NCI-H1092 treated with DMSO at 0.1 percent for 48 hours (cell line): ENCODE measurements at places on chromosomes 3 and 15.
A peak's percentile ranks its signal among the peaks of the same experiment; 100 is the strongest.

DNA sequence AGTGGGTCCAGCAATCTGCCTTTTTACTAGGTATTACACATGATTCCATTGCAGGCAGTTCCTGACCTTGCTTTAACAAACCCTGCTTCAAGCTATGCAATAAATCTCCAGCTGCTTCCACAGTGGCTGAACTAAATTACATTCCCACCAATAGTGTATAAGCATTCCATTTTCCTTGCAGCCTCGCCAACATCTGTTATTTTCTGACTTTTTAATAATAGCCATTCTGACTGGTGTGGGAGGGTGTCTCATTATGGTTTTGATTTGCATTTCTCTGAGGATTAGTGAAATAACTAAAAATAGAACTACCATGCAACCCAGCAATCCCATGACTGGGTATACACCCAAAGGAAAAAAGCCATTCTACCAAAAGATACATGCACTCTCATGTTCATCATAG, 36.4 kb upstream of the DNAJC13 start:
- no peak for DNase-seq

DNA sequence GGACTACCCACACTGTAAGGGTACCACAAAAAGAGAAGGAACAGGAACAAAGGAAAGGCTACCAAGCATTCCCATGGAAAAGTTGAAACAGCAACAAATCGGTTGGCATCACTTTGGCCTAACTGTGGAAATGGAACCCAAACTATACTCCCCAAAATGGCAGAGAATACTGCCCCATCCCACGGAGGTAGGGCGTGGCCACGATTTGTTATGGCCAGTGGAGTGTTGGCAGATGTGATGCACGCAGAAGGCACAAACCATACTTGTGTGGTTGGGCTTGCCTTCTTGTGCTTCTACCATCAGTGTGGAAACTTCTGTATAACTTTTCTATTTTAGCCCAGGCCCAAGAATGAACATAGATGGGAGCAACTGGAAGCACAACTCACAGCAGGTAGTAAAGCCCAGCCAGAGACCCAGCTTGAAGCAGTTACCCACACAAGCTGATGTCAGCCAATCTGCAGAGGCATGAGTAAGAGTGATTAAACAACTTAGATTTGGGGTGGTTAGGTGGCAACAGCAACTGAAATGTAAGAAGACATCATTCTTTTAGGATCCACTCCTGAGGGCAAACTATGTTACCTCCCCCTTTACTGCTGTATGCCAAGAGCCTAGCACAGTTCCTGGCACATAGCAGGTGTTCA, 64.1 kb downstream of the BTD start:
- DNase-seq, result no peak

DNA sequence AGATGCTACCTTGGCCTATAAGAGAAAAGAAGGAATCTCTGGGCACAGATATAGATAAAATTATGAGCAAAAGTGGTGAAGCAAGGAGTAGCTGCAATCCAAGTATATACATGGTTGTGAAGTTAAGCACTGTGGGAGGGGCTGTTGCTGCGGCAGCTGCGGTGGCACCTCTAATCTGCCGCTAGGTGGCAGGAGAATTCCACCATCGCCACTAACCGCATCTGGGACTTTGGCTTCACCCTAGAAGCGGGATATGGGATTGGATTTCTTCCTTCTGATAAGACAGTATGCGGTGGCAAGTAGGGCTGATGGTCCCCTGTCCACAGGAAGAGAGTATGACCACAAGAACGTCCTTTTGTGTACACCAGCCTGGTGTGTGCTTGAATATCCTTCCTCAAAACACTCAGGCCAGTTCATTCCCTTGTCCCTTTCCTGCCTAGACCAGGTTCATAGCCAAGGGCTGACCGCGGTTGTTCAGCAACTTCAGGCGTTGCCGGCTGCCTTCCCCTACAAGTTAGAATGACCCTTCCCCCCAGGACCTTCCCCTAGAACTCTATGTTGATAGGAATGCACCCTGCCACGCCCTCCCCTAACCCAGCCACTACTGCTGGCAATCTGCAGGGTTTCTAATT, 5.1 kb downstream of the MAGEL2 start:
- DNase-seq, result peak; percentile 51

DNA sequence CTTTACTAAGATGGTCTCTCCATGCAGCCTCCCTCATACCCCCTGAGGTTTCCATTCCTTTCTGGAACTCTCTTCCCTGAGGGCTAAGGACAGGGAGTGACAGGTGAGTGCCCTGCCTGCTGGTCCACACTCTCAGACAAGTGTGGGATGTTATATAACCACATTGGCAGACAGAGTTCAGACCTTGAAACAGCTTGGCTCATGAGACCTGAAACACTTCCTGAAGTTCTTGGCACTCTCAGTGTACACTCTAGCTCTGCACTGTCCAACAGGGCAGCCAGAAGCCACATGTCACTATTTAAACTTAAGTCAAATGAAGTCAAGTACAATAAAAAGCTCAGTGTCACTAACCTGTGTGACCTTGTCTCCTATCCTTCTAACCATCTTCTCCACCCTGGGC, 188.5 kb downstream of the ZNF621 start:
- no peak for DNase-seq

DNA sequence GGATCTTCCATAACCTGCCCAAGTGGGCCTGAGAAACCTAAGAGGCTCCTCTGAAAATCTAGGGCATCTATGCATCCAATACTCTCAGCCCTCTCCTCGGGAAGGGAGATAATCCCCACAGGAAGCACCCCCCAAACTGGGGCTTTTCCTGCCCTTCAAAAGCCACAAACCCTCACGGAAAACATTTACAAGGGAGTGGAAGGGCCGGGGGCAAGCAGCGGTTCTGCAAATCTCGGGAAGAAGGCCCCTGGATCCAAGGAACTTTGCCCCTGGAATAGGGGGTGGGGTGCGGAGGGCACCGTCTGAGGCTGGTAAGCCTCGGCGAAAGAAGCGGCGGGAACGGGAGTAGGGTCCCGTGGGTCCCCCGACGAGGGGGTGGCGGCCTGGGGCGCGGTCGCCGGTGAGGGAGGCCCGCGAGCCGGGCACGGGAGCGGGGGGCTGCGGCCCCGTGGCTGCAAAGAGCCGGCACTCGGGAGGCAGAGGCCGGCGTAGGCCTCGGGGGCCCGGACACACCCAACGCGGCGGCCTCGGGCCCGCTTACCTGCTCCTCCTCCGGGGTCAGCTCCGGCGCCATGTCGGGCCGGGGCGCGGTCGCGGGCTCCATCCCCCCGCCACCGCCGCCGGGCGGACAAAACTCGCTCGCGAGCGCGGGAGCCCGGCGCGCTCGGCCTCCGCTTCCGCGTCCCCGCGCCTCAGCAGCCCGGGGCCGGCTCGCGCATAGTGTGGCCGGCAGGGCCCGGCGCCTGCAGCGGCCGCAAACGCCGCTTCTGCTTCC, 755 bp downstream of the PTPN9 start:
- no peak for DNase-seq

DNA sequence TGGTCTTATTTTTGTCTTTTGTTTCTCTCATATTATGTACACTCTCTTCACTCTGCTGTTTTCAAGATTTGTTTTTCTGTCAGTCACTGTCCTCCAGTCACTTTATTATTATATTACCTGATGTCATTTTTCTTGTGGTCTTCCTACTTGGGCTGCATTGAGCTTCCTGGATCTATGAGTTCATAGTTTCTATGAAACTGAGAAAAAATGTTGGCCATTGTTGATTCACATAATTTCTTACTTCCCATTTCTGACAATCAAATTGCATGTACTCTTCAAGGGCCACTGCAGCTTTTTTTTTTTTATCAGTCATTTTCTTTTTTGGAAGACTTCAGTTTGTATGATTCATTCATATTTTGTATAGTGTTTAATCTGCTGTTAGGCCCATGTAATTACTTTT, 1180.6 kb upstream of the GBE1 start:
- DNase-seq, result no peak

DNA sequence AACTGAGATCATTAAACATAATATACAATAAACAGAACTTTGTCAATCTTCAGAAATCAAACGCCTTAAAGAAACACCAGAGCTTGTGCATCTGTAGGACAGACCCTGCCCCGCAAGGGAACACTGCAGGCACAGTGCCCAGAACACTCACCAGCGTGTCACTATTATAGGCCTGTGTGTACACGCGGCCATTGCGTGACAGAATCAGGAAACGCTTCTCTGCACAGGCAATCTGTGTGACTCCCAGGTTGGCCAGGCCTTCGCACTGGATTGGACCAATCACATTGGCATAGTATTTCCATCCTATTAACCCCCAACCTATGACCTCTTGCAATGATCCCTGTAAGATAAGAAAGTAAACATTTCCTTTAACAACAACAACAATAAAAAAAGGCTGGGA, 52.9 kb downstream of the HERC2 start:
- DNase-seq, result no peak

GRCh38 chr15:24976932-24977331, 22.1 kb downstream of the SNRPN start:
- DNase-seq, result no peak

- no peak for DNase-seq
These were observed 1.2 kb upstream of the DAZL start for GRCh38 chr3:16606398-16606797.

DNA sequence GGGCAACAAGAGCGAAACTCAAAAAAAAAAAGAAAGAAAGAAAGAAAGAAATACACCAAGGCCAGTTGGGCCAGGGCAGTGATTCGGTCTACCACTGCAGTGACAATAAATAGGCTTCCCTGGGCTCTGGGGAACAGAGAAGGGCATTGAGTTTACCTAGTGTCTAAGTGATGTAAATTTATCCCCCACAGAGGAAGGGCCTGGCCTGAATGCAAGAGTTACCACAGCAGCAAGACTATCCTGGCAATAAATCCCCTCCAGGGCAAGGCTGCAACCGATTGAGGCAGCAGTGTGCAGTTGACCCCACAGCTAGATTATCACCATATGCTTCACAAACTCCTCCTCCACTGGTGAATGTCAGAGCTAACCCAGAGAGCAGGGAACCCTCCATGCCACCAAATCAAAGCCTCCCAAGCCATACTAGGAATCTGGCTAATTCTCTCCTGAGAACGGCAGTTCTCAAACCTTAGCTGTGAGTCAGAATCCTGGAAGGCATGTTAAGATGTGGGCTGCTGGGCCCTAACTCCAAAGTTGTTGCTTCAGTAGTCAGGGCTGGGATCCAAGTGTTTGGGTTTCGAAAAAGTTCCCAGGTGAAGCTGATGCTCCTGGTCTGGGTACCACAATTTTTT, 64.3 kb upstream of the GATM start:
- DNase-seq, result no peak

GRCh38 chr15:77030928-77031375, 36.0 kb downstream of the PSTPIP1 start:
- no peak for DNase-seq

GRCh38 chr3:129621626-129622225, 15.2 kb upstream of the PLXND1 start:
- DNase-seq, result no peak

- peak; percentile 69 for DNase-seq
These were observed at the start of gene MYRIP for GRCh38 chr3:39809181-39809994. Gene MYRIP (plus strand): TSS chr3:39809609. CDS start chr3:39900817, 91,208 bp downstream.

DNA sequence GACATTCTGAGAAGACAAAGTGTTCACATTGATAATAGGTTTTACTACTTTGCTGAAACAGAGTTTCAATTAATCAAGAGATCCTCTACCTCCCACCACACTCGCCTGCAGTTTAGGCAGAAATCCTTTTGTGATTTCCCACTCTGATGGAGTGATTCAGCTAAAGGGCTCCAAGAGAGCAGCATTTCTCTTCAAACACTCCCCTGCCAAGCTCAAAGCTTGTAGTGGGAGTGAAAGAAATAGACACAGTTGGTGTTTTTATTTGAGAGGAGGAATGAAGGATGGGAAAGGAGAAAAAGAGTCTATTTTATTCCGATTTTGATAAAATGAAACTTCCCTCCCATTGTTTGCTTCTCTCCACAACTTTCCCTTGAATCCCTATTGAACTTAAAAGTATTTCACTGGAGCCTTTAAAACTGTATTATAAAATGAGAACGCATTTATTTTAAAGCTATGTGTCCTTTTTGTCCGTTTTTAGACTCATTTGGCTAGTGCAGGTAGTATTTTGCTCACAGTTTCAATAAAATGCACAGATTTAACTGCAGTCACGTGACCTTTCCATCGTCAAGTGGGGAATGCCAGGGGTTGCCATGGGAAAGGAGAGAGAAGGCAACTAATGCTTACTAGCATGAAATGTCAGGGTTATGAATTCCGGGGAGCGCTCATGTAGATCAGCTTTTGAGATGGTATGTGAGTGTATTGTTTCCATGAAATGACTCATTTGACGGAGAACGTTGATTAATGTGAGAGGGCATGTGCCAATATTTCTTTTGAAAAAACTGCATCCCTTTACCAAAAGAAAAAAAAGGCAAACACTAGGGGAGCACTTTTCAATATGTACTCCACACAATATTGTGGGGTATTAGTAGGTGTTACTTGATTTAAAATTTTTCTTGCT, 7.7 kb upstream of the OSBPL11 start:
- DNase-seq, result peak; percentile 4

GRCh38 chr3:24303057-24303754, 191.4 kb downstream of the THRB start:
- peak; percentile 38 for DNase-seq

DNA sequence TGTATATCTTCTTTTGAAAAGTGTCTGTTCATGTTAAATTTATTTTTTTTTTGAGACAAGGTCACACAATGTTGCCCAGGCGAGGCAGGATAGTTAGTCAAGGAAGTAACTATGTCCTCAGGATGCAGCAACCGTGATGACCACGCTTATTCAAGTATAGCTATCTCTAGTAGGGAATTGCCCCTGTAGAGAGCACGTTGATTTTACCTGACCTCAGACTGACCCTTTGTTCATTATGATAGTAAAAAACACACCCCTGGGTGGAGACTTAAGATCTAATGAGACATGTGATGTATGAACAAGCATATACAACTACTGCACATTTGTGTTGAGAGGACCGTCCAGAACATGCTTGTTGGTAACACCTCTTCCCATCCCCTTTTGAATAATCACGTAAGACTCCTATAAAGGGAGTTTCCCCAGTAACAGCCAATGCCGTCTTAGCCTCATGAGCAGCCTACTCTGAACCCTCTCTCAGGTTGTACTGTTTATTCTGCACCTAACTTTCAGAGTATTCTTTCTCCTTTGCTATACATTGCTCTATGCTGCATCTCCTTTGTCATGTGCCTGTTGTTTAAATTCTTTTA, 32.9 kb downstream of the ZNF621 start:
- DNase-seq, result no peak

GRCh38 chr3:66489581-66489980, 11.2 kb downstream of the LRIG1 start:
- DNase-seq, result no peak

- no peak for DNase-seq
These were observed 630.4 kb upstream of the ADAMTS9 start for GRCh38 chr3:65318231-65318630.

- no peak for DNase-seq
These were observed 77.6 kb upstream of the LRRFIP2 start for GRCh38 chr3:37251993-37252392.

- DNase-seq, result no peak
These were observed 58.0 kb upstream of the MRPL3 start for GRCh38 chr3:131560795-131561194.
